Mucosa of gallbladder (tissue), 1 donor: ENCODE measurements at places on chromosomes 16 and 17. TPM values are rescaled to one million over a fixed set of nuclear protein-coding genes. Genes with fewer than 3 reads are reported as not detected.

CCL3 gene
- 31.7 TPM for total RNA-seq

RPRML gene
- not detected for total RNA-seq

BCAR1 gene
- 223 TPM for total RNA-seq

SMG1 gene
- total RNA-seq = 76.3 TPM

TMC6 gene
- total RNA-seq = 43.9 TPM

KIF19 gene
- total RNA-seq = 0.32 TPM

DPEP2 gene
- 3.4 TPM for total RNA-seq

NHERF1 gene
- total RNA-seq = 568 TPM

HS3ST3A1 gene
- total RNA-seq = 0.49 TPM
